Psoas muscle (tissue), 8 donors: ENCODE measurements at places on chromosomes 11 and 22.
A peak's percentile ranks its signal among the peaks of the same experiment; 100 is the strongest.

GRCh38 chr11:46322759-46323158, 24.5 kb upstream of the DGKZ start:
- DNase-seq, result no peak

- DNase-seq, result no peak
These were observed 12.8 kb downstream of the BMAL1 start for GRCh38 chr11:13290221-13290980.

DNA sequence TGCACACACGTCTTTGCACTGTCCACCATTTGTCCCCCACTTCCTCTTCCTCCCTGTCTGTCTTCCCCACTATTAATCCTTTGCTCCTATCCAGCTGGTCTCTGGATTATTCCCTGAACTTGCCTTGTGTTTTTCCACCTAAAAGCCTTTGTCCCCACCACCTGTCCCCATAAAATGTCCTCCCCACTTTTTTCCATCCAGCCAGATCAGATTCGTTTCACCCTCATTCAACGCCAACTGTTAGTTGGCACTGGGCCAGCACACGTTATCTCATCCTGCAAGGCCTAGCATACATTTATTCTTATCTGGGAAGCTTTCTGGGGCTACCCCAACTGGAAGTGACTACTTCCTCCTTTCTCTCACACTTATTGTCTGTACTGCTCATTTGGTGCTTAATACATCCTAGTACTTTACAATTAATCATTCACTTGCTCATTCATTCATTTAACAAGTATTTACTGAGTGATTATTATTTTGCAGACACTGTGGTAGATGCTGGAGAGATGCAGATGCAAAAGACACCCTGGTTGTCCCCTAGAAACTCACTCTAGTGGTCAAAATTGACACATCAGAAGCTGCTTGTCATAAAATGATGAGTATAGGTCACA, 96.2 kb downstream of the RASSF10 start:
- peak; percentile 55 for DNase-seq

- DNase-seq, result no peak
These were observed 8.9 kb upstream of the GRK3 start for GRCh38 chr22:25555586-25555985.

DNA sequence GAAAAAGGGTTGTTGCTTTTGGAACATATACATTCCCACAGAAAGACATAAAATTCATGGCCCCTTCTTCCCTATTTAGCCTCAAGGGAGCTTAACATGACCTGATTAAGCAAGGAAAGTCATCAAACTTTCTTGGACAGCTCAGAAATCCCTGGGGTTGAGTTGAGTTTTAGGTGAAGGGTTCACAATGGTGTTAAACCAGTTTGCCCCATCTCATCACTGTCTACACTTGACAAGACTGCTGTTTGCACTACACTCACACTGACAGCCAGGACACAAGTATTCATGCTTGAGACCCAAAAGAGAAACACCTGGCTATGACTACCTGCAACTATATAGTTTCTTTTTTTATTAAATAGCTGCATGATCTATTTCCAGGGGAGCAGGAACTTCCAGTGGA, 209.8 kb upstream of the TMEM45B start:
- DNase-seq, result no peak

- no peak for DNase-seq
These were observed 133 bp downstream of the MYH9 start for GRCh38 chr22:36387709-36387958.
